ENCODE measurements at places on chromosomes 1 and 21.
A peak's percentile ranks its signal among the peaks of the same experiment; 100 is the strongest.

- no peak for DNase-seq
Observed at GRCh38 chr1:86871001-86871400, 42.9 kb downstream of the SELENOF start.

DNA sequence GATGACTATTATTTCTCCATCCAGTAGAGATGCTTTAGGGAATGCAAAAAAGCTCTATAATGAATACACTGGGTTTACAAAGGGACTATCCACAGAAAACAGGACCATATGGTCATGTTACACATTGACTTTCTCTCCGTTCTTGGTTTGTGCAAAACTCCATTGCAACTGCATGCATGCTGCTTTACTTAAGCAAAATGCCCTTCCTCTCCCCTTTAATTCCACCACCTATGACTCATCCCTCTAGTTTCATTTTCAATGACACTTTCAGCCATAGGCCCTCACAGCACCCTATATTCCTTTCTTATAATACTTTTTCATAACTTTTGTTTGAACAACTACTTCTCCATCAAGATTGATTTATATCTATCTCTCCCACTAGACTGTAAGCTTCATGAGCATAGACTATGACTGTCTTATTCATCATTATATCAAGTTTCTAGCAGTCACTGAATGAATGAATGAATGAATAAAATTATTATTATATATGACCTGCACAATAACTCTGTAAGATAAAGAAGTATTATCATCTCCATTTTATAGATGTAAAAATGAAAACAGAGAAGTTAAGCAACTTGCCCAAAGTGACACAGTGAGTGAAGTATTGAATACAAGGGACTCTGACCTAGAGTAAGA is 248.9 kb downstream of the PLPP3 start:
- DNase-seq: no peak

GRCh38 chr1:225828706-225829345 is 18.9 kb downstream of the EPHX1 start:
- DNase-seq: no peak

- no peak for DNase-seq
Observed at GRCh38 chr1:109371341-109371739, 26.4 kb downstream of the SORT1 start.

DNA sequence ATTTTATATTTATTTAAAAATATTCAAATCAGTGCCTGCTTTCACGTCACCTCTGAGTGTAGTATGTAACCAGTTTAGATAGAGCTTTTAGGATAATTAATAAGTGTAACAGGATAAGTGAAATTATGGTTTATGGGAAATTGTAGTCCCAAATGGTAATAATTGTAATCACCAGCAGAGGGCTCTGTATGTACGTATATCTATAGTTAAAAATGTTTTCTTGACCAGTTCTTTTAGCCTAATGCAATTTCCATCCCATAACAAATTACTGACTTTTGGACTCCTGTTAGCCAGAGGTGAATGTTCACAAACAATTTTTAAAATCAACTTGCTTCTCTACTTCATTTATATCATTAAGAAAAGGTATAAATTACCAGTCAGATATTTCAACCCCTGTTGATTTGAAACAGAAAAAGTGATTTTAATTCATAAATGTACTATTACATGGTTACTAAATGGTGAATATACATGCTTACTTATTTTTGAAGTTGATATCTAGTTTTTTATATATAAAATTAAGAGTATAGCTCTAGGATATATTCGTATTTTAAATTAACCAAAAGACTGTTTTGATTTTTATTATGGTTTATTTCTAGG is 25.3 kb downstream of the SLC30A7 start:
- peak; percentile 75 for DNase-seq

GRCh38 chr1:88180449-88181108 is 503.5 kb upstream of the PKN2 start:
- peak; percentile 52 for DNase-seq

- DNase-seq: peak; percentile 74
Observed at GRCh38 chr1:161139766-161140165, 7.3 kb upstream of the DEDD start.

DNA sequence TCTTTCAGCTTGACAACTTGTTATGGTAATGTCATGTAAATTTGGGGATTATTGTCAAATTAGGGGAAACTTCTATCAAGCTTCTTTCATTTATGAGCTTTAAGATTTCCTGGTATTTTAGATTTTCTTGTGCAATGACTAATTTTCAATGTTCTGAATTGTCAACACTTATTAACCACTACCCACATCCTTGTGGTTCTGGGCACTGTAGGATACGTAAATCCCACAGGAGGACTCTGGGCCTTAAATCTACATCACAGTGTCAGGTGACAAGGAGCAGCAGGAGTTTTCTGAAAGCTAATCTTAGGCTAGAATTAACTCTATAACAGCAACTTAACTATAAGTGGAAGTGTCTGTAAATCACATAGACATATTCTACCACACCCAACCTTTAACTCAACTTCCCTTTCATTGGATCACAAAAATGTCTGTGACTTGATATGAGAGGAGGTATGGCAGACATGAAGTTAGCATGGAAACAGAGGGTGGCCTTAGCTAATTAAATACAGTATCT is 397.7 kb downstream of the HLX start:
- DNase-seq: no peak

- DNase-seq: no peak
Observed at GRCh38 chr1:186187601-186188000, 187.5 kb downstream of the TPR start.

DNA sequence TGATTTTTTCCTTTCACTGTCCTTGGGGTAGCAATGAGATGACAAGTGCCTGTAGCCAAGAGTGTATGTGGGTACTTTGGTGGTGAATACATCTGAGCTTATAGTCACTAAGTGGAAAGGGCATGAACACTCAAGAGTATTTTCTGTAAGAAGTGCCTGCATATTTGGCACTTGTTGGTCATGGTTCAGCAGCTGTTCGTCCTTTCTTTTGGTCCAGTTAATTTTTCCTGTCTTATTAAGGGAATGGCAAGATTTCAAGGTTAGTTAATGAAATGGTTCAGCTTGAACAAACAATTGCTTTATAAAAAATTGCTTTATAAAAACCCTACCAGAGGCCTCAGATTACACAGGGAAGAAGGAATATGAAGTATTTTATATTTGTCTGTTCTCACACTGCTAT is 48.6 kb upstream of the GPR52 start:
- no peak for DNase-seq

- no peak for DNase-seq
Observed at GRCh38 chr1:35561972-35562680, 4.5 kb downstream of the NCDN start.

GRCh38 chr1:42145764-42146625 is 7.2 kb upstream of the GUCA2B start:
- no peak for DNase-seq

- DNase-seq: no peak
Observed at GRCh38 chr1:190169311-190170067, 308.2 kb downstream of the BRINP3 start.

DNA sequence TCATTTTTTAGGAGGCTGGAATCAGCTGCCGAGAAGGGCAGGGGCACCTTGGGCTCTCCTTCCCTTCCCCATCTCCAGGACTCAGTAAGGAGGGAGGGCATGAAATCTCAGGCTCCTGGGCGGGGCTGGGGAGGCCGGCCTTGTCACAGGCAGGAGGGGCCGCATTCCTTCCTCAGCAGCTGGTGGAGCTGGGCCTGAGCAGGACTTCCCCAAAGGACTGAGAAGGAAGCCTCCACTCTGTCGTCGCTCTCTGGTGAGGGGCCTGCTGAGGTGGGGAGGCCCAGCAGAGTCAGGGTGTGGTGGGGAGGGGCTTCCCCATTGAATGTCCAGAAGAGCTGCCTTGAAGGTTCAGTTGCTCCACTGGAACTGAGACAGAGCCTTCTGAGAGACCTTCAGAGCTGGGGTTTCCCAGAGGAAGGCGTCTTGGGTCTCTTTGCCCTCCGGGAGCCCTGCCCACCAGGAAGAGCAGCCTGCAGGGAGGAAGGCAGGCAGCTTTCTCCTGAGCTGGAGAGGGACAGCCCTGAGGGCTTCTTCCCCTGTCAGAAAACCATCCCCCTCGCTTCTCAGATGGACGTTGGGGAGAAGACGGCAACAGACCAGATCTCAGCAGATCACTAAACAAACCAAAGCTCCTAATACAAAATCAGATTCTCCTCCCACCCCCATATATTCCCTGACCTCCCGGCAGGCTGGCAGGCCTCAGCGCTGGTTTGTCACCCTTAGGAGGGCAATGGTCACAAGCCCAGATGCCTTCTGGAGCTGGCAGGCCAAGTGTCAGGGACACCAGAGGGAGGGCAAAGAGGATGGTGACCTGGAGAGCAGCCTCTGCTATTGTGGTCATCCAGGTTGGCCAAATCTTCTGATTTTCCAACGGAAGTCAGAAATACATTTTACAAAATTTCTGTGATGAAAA is 10.7 kb downstream of the KCNA10 start:
- no peak for DNase-seq

DNA sequence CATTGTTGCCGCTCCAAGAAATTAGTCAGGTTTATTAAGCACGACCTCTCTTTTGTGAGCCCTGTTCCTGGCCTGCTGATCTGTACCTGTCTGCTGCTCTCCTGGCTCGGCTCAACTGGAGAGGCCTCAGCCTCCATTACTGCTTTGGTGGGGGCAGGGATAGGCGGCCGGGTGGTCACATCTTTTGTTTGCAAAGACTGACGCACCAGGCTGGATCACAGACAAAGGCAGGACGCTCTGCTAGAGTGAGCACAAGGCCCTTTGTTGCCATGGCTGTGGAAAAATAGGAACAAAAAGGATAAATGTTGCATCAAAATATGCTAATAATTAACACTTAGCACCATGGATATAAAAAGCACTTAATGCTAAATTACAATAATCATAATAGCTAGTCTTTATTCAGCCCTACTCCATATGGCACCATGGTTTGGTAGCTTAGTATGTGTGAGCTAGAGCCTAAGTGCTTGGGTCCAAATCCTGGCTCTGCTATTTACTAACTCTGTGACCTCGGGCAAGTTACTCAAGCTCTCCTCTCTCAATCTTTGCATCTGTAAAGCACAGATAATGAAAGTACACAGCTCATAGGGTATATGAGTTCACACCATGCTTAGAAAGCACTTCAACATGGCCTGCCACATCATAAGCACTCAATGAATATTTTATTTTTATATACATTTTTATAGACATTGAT is 28.9 kb upstream of the HPDL start:
- DNase-seq: no peak

DNA sequence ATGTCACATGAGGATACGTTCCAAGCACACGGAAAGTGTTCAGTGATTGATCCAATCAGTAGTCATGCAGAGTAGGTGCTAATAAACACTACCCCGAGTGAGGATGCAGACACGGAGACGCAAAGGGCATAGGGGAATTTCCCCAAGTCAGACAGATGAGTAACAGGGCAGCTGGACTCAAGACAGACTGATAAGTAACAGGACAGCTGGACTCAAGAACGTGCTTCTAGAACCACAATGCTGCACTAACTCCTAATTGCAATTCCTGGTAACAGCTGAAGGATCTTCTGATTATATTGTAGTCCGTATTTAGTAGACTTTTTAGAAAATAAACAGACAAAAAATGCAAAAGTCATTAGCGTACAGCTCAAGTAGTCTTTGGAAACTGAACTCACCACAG is 1.9 kb upstream of the OR2T10 start:
- DNase-seq: no peak

GRCh38 chr1:43446388-43446740 is 7.4 kb downstream of the HYI start:
- no peak for DNase-seq

- no peak for DNase-seq
Observed at GRCh38 chr1:210455840-210456603, 127.3 kb downstream of the HHAT start.

DNA sequence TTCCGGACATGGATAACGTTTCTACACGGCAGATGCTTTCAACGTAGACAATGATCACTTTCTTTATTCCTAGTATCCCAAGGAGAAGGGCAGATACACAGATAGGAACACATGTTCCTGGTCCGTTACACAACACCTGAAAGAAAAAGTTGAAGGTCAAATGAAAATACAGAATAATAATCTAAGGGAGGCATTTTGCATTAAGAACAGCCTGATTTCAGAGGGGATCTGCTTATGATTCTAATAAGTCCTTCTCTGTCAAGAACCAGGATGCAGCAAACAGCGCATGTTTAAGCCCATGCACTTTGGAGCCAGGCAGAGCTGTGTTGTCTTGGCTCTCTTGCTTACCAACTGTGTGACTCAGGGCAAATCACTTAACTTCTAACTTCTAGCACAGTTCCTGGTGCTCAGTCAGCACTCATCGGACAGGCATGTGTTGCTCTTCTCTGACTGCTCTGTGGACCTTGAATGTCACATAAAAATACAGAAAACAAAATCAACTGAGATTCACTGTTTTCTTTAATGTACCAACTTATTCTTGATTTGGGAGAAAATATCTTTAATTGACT is 56.3 kb upstream of the CNN3 start:
- no peak for DNase-seq

Data from CD4-positive, alpha-beta T cell treated with Interleukin-17A for 1 hour (primary cell).